K562 (cell line): ENCODE measurements at places on chromosomes 2 and 18.

DNA sequence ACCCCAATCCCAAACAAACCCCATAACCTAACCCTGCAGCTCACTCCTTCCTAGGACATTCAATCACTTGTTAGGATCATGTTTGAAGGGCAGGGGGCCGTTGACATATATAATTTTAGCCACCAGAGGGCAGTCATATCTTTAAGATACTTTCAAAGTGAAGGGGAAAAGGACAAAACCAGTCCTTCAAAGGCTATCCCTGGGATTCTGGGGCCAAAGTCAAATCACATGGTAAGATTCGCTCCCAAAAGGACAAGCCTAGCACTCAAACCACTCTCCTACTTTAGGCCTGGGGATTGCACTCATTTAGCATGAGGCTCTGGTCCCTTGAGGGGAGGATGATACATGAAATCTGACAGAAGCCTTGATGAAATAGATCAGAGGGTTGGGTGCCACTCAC is 44.6 kb downstream of the HAUS1 start:
- peak; percentile 38 for DNase-seq

DNA sequence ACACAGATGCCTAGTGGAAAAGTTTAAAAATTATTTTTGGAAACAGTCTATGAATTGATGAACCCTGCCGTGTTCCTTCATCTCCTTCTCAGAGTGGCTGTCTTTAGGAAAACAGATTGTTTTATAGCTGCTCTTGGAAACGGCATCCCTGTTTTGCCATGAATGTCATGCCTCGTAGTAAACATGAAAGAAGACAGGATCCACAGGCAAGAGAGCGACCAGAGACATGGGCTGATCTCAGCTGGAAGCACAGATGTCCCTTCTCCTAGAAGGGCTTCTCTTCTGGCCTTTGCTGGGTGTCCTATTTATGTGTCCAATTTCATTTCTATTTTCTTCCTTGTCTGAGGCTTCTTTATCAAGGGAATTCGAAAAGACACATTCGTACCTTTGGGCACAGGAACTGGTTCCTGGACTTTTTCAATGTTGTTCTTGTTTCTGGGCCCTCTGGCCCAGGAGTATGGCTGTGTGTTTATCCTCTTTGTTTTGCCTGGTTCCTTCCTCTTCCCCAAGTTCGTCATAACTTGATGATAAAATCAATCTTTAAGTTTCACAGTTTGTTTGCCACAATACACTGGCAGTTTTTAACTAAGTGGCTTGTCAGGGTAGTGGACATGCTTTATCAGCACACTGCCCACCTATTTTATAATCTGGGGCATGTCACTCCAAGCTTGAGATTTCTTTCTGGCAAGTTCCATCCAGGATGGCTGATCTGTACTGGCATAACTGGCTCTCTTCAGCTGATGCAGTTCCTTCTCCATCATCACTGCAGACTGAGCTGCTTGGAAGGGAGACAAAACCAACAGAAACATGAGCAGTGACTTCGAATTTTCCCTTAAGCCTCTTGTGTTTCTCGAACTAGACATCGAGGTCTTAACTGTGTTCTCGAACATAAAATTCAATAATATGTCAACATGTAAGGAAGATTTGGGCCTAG is 63.2 kb upstream of the MGAT4A start:
- no peak for DNase-seq

GRCh38 chr2:236674646-236675045 is 105.0 kb downstream of the ACKR3 start:
- no peak for DNase-seq

GRCh38 chr2:229254206-229254605 is 16.9 kb downstream of the PID1 start:
- no peak for DNase-seq

DNA sequence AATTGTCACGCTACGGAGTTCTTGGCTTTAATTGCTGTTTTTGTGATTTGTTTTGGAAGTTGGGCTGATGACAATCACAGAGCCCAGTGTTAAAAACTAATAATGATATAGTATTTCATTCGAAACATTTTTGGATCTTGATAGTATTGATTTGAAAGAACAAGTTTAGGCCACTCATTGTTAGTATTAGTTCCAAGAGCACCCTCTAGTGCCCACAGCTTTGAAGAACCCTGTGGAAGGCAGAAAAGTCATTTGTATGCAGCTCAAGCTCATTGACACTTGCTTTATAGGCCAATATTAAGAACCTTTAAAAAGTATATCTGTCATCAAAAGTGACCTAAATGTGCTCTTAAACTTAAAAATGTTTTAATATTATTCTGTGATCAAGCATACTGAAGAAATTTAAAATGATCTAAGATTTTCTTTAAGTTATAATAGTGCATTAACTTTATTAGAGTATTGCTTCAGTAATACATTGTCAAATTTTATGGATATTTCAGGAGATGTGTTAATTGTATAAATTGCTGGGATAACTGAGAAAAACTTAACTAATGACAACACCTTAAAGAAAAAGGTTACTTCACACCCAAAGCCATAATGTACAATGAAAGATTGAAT is 191.0 kb downstream of the GRB14 start:
- DNase-seq = no peak

DNA sequence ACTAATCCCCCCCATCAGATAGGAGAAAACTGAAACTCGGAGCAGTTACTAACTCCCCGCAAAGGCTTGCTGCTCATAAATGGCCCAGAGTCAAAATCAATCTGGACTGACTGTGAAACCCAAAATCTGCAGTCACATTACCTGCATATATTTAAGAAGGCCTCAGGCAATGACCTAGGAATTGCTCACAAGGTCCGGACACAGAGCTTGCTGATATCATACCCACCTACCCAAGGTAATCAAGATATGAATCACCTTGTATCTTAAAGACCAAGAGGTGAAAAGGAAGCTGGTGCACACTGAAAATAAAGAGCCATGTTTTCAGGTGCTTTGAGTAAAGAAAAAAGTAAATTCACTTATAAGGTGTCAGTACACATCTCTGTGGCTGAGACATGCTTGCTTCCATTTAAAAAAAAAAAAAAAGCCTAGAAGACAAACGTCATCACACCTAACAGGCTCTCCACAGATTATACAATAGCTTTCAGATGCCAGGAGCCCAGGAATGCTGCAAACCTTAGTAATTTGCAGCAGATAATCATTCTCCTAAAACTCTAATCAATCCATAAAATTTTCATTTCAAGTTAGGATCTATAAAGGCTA is 195.4 kb downstream of the ZEB2 start:
- no peak for DNase-seq

DNA sequence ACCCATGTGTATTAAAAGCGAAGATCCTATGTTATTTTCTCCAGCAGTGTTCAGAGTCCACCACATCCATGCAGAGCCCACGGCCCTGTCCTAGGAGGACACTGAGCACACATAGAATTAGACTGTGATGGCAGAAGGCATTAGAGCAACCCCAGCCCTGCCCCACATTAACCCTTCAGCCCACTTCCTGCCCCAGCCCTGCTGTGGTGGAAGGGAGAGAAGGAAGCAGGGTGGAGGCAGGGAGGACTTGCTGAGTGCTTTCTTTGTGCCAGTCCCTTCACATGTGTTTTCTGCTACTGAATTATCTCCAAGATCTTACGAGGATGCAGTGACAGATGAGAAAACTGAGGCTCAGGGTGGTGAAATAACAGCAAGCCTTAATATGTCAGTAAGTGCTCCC is 339.0 kb downstream of the SMAD2 start:
- no peak for DNase-seq

- DNase-seq = no peak
Measured at GRCh38 chr18:54606835-54607212, 15.8 kb downstream of the DYNAP start.

DNA sequence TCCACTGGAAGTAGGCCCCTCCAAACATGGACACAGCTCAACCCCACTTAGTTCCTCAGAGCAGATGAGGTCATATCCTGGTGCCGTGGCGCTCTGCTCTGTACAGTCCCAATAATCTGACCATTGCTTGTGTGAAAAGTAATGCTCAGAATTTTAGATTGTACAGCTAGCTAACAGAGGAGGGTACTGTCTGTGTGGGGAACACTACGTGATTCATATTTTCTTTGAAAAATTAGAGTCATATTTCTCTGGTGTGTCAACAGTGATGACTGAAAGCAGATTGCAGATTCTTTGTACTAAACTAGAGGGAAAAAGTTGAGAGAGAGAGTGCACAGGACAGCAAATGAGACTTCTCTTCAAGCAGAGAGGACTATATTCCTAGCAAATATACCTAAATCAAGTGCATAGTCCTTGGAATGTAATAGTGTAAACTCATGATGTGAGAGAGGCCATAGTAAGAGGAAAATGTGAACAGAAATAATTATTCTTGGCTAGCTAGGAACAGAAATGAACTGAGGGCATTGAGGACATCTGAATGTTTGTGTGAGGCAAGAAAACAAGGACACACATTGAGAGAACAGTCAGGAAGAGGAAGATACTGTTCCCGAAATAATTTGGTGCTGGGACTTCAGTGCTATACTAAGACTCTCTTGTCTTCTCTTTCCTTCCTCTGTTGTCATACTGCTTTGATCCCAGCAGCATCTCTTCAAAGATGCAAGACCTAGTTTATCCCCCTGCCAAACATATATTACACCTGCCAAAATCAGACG is 157.0 kb upstream of the RND3 start:
- no peak for DNase-seq

- no peak for DNase-seq
Measured at GRCh38 chr2:201630577-201630976, 12.7 kb downstream of the TMEM237 start.

DNA sequence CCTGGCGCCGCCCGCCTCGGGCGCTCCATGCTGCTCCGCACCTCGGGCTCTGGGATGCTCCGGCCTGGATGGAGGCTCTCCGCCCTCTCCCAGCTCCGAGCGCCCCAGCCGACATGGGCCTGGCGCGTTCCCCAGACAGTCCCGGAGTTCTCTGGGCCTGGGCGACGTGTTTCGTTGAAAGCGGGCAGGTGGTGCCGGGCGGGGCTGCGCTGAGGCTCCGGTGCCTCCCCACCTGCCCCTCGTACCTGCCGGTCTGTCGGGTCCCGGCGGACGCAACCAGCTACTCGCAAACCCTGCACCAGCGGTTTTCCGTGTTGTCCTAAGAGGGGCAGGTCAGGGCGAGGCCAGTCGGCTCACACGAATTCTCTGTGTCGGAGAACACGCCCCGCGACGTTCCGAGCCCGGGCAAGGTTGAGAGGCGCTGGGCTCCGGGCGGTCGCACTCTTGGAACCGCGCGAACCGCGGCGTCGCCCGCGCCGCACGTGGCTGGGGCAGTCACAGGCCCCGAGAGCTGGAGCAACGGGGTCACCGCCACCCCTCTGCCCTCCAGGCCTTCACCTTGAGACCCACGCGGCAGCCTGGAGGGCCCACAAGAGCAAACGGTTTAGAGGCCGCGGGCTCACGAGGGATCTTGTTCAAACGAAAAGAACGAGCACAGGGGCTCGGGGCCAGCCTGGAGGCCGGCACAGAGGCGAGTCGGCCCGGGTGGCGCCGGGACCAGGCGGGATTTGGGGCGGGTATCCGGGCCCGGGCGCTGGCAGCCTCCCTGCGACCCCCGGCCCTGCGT is 4.2 kb upstream of the SIX2 start:
- DNase-seq = no peak

GRCh38 chr2:241858206-241859016 is at the start of gene PDCD1:
TSS of gene PDCD1 (minus strand) at chr2:241858894. CDS start at chr2:241858838, 56 bp downstream.
- DNase-seq = peak; percentile 85

GRCh38 chr2:21599417-21599816 is 475.6 kb downstream of the TDRD15 start:
- DNase-seq = no peak

DNA sequence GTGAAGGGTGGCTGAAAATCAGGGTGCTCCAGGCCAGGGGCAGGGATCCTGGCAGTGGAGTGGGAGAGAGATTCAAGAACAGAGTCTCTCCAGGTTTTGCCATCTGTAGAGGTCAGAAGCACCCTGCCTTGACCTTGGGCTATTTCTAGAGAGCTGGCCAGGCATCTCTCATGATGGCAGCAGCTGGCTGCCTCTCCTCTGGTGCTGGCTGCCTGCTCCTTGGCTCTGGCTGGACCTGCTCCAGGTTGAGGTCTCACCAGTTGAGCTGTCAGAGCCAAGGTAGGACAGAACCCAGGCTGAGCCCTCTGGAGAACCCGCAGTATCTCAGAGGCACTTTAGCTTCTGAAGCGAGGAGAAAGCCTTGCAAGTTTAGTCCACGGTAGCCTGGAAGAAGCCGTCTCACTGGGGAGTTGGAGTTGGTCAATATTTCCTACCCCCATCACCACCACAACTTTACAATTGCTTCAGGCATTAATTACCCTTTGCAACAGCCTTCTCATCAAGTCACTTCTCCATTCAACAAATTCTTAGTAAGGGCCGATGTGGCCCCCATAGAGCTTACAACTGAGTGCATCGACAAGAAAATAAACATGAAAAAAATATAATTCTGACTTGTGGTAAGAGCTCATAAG is 25.6 kb downstream of the GNLY start:
- no peak for DNase-seq

- no peak for DNase-seq
Measured at GRCh38 chr18:73927496-73927895, 220.1 kb downstream of the FBXO15 start.

- no peak for DNase-seq
Measured at GRCh38 chr18:50791599-50792438, 28.0 kb downstream of the MRO start.

DNA sequence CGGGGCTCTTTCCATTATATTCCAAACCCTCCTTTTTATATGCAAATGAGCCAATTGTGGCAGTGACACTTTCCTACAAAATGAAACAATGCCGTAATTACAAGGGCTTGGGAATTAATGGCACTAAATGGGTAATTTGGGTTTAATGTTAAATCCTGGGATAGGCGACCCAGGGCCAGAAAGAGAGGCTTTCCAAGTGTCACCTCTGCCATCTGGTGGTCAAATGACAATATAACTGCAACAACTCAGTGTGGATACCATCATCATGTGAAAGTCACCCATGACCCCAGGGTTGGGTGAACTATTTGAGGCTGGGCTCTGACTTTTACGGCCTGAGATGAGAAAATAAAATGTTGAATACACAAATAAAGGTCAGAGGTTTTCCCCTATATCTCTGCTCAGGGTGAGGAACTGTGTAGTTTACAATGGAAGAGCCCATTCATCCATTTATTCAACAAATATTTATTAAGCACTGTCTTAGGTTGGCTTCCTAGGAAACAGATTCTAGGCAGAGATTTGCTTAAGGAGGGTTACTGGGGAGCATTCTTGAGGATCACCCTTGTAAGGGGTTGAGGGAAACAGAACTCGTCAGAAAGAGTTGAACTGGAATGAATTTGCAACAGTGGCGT is 13.6 kb upstream of the THADA start:
- peak; percentile 54 for DNase-seq

- no peak for DNase-seq
Measured at GRCh38 chr2:136253288-136254004, 135.5 kb upstream of the CXCR4 start.

GRCh38 chr2:217983276-217984233 is 19.2 kb downstream of the TNS1 start:
- DNase-seq = no peak

DNA sequence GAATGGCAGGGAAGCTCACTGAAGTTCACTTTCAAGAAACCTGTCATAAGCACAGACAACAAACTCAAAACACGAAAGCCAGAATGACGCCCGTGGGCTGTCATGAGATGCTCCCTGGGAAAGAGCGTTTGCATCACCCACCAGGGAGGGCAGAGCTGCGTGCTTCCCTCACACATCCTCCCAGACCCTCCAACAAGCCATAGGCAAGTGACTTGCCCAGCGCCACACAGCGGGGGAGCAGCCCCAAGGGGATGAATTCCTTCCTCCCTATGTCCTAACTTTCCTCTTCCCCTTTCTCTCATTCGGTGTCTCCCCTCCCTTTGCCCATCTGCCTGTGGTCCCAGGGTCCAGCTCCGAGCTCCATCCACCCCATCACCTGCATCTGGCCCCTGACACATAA is 10.7 kb downstream of the BIN1 start:
- DNase-seq = no peak
